ENCODE measurements at places on chromosomes 12 and 14.

GRCh38 chr14:103013028-103013427 is 44.3 kb downstream of the CDC42BPB start:
- no peak for DNase-seq

GRCh38 chr14:52395728-52396127 is 81.6 kb downstream of the PTGER2 start:
- DNase-seq, result no peak

DNA sequence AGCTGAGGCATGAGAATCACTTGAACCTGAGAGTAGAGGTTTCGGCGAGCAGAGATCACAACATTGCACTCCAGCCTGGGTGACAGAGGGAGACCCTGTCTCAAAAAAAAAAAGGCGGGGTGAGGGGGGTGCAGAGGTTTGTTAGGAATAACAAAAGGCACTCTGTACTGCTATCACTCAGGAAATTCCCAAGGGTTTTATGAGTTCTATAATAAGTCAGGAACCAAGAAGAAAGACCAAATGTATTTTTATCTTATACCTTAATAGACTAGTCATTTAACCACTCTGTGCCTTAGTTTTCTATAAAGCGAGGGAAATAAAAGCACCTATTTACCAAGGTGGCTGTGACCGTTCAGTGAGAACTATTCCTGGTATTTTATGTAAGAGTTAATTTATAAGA is 319.2 kb downstream of the GPHN start:
- DNase-seq, result no peak

DNA sequence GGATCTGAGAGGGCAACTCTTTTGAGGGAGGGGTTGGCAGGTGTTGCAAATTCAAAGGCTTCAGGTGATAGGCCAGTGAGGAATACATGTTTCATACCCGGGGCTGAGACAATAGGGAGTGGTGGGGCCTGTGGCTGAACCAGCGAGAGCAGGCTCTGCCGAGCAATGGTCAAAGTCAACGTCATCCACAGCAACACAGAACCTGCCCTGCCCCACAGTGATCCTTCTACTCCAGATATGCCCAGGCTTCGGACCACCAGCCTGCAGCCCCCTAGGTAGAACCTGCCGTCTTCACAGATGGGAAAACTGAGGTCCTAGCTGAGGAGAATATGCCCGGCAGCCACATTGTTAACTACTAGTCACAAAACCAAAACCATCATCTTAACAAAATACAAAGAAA is 4.1 kb downstream of the SERPINA1 start:
- DNase-seq, result no peak

- no peak for DNase-seq
These were observed 375.1 kb downstream of the GRIN2B start for GRCh38 chr12:13606290-13606689.

DNA sequence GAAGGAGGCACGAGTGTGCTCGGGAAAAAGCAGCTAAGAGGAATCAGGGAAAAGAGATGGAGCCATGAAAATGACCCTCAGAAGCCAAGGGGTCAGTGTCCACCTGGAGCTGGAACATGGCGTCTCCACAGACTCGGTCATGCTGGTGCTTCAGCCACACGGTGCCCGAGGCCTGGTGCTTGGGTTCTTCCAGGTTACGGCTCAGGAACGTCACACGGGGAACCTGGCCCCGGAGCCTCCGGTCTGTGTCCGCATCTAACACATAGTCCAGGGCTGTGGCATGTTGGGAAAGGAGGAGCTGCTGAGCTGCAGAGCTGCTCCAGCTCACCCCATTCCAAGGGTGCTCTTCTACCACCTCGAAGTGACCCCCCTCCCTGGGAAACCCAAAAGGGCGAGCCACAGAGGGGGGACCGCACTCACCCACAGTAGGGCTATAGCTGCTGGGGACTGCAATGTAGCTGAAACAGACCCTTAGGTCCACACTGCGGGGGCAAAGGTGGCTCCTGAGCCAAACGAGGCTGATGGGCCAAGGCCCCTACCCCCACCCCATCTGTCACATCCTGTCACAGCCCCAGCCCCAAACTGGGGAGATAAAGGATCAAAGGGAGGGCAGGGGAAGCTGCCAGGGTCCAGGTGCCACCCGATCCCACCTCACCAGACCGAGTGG is 10.8 kb downstream of the ITGA7 start:
- DNase-seq, result no peak

- DNase-seq, result peak; percentile 53
These were observed at the start of gene PLEKHA5 for GRCh38 chr12:19129486-19130223. Gene PLEKHA5 (plus strand): TSS chr12:19129733. CDS start chr12:19129800, 67 bp downstream.

GRCh38 chr14:69708049-69708448 is 58.9 kb upstream of the SRSF5 start:
- no peak for DNase-seq

DNA sequence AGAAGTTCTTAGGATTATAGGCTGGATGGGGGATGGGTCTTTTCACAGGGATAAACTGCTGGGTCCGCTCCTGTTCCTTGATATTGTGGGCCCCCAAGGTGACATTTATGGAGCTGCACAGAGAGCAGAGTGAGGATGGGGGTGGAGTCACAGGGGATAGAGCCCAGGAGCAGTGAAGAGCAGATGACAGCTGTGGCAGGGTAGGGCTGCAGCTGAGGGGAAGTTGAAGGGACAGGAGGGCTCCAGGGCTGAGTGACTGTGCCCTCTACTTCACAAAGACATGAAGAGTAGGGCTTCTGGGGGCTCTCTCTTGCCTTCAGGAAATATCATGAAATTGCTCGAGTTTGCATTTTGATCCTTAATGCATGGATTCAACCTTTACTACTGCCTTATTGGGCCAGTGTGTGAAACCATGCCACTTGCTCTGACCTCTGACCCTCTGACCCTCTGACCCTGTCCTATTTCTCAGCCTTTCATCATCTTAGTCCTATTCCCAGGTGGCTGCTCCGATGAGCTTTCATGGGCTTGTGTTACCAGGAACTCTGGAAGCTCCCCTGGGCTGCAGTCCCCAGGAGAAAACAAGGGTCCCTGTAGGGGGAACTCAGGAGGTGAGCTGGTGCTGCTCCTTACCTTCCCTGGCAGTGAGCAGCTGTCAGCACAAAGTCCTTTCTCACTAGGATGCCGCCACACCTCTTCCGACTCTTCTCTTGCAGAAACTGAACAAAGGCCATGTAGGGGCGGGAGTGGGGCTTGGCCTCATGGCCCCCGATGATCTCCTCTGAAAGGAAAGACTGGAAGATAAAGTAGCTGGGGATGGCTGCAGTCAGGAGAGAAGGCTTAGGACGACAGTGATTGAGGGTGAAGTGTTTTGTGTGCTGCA is 1.6 kb downstream of the GZMH start:
- no peak for DNase-seq

- no peak for DNase-seq
These were observed 65.2 kb upstream of the HSPB8 start for GRCh38 chr12:119113496-119113986.

DNA sequence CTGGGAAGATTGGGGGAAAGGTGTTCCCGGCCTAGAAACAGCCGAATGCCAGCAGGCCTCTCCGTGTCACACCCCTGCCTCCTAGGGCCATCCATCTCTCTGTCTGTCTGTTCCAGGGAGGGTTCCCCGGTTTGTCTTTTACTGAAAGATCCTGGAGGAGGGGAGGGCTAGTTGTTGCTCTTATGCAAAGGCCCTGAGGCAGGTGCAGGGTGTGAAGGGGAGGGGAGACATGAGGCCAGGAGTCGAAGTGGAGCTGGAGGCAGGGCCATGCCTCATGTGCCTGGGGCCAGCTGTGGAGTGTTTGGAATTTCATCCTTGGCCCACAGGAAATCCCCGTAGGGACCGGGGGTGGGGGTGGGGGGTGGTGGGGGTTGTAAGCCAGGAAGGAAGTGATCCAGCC is 8.7 kb upstream of the RCOR1 start:
- DNase-seq, result no peak

DNA sequence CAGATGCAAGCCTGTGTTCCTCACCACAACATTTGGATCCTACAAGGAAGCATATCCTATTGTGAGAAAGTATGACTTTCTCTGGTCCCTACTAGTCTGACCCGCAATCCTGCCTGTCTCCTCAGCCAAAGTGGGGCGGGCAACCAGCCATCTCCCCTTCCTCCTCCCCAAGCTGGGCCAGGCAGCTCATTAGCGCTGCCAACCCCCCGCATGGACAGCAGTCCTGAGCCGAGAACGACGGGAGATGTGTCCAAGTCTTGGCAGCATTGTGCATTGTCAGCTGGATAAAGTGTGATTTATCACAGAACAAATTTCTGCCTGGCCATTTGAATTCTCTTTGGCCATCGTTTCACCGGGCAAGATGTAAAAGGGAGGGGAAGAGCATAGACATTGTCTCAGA is 139.4 kb downstream of the SLC15A4 start:
- peak; percentile 54 for DNase-seq

GRCh38 chr12:21971344-21971743 is 30.1 kb upstream of the ABCC9 start:
- DNase-seq, result no peak

GRCh38 chr12:107106241-107107025 is 13.1 kb upstream of the CRY1 start:
- no peak for DNase-seq

- DNase-seq, result no peak
These were observed 195.5 kb downstream of the PAX9 start for GRCh38 chr14:36857136-36857535.

DNA sequence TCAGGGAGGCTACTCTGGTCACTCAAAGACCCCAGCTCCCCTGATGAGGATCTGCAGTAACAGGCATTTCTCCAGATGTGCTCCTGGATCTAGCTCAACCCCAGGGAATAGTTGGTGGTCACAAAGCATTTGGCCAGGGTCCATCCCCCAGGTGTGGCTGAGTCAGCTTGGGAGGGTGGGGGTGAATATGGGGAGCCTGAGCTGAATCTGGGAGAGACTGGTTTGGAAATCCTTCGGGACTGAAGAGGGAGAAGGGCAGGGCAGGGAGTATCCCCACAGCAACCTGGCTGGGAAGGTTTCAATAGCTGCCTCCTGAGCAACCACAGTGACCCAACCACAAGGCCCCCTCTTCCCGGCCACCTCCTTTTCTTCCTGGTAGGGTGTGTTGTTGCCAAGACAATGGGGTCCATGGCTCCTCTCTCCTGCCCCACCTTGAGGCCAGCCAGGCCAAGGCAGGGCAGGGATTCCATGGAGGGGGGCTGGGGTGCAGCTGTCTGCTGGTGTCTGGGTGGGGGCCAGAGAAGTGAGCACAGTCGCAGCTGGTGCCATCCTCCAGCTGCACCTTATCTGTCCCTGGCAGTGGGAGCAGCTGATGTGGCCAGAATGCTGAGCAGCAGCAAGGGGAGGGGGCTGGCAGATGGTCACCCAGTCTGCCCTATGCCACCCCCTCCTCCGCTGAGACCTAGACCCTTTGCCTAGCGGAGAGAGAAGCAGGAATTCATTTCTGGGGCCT is 5.5 kb downstream of the ASIC1 start:
- DNase-seq, result peak; percentile 54

GRCh38 chr12:26345471-26346003 is 150.2 kb downstream of the SSPN start:
- DNase-seq, result no peak

GRCh38 chr12:23909551-23909950 is 39.9 kb downstream of the SOX5 start:
- no peak for DNase-seq

GRCh38 chr12:77060883-77061240 is 4.5 kb downstream of the E2F7 start:
- DNase-seq, result no peak

DNA sequence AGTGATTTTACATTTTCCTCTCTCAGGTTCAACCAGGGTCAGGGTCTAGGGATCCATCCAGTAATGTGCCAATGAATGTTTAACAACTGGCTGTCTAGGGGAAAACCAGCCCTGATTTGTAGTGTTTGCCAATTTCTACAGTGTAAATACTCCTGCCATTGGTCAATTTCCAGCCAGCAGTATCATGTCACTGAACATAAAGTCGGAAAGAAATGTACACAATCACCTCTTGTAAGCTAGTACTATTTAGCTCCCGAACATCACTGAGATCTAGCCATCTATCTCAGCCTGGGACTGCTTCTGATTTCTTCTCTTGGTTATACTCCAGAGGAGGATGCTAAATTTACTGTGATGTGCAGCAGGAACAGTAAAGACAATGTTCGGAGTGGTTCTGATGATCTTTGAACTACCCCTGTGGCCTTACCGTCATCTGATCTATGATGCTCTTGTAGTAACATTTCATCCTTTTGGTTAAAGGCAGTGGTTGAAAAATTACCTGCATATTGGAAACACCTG is 36.7 kb upstream of the EGLN3 start:
- DNase-seq, result no peak

GRCh38 chr12:52029685-52030084 is 21.6 kb upstream of the NR4A1 start:
- no peak for DNase-seq

DNA sequence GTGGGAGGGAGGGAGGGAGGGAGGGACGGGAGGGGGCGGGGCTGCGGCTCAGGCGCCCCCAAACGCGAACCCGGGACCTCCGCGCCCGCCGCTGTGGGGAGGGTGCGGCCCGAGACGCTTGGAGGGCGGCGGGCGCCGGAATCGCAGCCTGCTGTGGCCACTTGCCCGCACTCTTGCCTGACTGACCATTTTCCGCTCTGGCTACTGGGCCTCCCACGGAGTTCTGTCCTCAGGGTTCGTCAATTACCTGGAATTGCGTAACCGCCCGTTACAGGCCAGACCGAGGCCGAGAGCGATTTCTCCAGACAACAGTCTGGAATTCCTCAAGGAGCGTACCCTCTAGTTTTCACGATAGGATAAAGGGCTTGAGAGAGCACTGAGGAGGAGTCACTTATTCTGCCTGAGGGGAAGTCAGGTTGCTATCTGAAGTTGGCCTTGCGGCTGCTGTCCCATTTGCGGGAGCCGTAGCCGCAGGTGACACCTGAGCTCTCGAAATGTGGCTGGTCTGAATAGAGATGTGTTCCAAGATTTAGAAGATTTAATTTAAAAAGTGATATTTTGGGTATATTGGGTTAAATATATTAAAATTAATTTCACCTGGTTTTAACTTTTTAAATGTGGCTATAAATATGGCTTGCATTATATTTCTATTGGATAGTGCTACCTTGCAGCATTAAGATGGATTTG is 446 bp upstream of the ZNF641 start:
- DNase-seq, result peak; percentile 73

DNA sequence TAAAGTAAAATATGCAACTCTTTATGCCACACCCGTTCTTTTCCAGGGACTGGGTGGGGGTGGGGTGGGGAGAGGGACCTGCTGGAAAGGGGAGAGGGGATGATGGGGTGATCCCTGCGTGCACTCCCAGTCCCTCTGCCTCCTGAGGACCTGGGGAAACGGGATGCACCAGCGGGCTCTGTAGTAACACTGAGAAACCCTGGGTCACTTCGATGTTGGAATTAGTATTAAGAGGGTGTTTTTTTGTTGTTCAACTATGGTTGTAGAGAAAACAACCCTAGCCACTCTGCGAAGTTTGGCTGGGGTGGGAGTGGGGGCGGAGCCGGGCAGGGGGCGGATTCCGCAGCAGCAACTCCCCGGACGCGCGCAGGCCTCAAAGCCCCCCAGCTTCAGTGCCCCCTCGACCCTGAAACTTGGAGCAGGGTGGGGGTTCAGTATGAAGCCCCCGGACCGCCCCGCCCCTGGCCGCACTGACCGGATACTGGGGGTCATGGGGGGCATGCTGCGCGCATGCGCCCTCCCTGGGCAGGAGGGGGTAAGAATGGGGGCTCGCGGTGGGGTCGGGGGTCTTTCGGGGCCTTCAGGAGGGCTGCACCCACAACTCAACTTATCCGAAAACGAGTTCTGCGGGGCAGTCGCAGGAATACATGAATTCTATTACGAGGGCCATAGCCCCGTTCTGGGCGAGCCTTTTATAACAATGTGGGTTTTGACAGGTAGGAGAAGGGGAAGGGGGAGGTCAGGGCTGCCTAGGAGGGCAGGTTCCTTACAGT is 1.3 kb upstream of the ARHGEF25 start:
- DNase-seq, result no peak

GRCh38 chr14:79602045-79602444 is 609.3 kb downstream of the DIO2 start:
- DNase-seq, result no peak

All from globus pallidus (tissue), 1 donor.